GM12878 (cell line): ENCODE measurements at places on chromosomes 2 and 18. TPM values are rescaled to one million over a fixed set of nuclear protein-coding genes. Genes with fewer than 3 reads are reported as not detected.

DNA sequence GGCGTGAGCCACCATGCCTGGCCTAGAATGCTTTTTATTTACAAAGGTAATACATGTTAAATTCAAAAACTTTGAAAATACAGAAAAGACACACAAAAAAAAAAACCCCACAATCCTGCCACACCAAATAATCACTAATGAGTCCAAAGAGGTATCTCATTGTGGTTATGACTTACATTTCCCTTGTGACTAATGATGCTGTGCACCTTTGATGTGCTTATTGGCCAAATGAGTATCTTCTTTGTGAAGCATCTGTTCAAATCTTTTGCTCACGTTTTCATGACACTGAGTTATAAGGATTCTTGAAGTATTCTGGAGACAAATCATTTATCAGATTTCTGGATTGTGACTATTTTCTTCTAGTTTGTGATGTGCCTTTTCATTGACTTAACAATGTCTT, 6.4 kb upstream of the NLRC4 start:
- H3K36me3 ChIP-seq = no peaks in the 10 kb centered on the region
- no peak for DNase-seq
- H3K27ac ChIP-seq = no peak overlapping the region
- H3K4me1 ChIP-seq = no peaks in the 10 kb centered on the region

DNA sequence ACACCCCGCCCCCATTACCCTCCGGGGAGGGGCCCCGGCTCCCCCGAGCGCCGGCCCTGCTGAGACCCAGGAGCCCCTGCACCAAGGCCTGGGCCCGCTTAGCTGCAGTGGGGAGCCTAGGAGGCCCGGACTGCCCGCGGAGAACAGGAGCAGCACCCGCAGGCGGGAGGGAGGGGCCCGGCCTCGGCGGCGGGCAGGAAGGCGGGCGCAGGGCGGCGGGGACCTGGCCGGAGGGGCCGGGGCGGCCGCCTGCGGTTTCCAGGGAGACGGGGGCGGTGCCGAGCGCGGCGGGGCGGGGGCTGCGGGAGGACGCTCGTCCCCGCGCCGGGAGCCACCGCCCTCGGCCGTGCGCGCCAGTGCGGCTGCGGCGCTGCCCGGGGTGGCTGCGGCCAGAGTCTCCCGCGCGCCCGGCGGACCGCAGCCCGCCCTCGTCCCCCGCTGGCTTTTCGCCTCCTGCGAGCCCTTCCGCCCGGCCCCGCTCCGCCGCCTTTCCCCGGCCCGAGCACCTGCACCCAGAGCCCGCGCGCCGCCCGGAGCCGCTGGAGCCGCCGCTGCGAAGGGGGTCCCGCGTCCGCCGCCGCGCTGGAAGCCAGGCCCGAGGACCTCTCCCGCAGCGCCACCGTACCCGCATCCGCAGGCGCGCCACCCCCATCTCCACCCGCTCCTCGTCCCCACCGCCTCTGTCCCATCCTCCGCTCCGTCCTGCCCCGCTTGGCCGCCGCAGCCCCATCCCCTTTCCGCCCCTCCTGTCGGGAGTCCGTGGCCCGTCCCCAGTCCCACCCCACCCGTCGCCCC, 17.2 kb downstream of the GPC1 start:
- no peak for DNase-seq
- no peak overlapping the region for H3K4me3 ChIP-seq
- H3K27ac ChIP-seq = no peak overlapping the region
- H3K4me1 ChIP-seq = no peaks in the 10 kb centered on the region
- H3K36me3 ChIP-seq = no peaks in the 10 kb centered on the region

DNA sequence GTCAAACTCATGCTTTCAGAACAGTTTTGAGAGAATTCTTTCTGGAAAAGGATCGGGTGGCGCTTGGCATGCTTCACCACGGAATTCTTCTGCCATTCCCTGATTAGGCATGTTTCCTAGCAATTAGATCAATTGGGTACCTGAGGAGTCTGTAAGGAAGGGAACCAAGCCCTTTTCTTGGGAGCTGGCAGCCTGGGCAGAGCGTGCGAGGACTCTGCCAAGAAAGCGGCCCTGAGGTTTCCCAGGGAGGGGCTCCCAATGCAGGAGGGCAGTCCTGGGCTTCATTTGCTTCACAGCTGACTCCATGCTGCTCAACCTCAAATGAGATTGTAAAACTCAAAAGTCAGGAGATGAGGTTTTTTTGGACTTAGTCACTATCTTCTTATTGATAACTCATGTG, 60.3 kb downstream of the MYCN start:
- DNase-seq = no peak
- no peak overlapping the region for H3K4me3 ChIP-seq
- H3K36me3 ChIP-seq = no peaks in the 10 kb centered on the region
- H3K27me3 ChIP-seq = peaks cover 2% of the 10 kb centered on the region; the same call in 1 of the 2 replicates

GRCh38 chr18:13223311-13224143, 5.0 kb downstream of the LDLRAD4 start:
- H3K4me1 ChIP-seq = no peaks in the 10 kb centered on the region
- no peak overlapping the region for H3K27ac ChIP-seq
- H3K27me3 ChIP-seq = peaks cover 5% of the 10 kb centered on the region
- H3K36me3 ChIP-seq = no peaks in the 10 kb centered on the region
- H3K4me3 ChIP-seq = no peak overlapping the region

DNA sequence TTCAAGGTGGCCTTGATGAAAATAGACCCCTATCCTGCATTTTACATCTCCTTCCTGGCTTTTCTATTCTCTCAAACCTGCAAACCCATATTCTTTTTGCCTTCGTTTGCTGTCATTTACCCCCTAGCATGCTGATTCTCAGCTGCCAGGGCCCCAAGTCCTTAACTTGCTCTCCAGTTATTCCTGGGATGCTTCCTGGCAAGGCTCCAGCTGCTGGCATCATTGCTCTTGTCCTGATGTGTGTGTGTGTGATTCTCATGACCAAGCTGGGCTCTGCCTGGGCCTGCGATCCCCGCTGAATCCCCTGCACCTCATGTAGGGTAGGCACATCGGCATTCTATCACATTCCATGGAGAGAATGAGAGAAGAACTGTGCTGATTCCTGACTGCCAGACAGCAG, 11.9 kb downstream of the NPAS2 start:
- no peak overlapping the region for H3K27ac ChIP-seq
- DNase-seq = no peak
- no peaks in the 10 kb centered on the region for H3K36me3 ChIP-seq
- H3K27me3 ChIP-seq = peaks cover 2% of the 10 kb centered on the region
- H3K4me1 ChIP-seq = no peaks in the 10 kb centered on the region

DNA sequence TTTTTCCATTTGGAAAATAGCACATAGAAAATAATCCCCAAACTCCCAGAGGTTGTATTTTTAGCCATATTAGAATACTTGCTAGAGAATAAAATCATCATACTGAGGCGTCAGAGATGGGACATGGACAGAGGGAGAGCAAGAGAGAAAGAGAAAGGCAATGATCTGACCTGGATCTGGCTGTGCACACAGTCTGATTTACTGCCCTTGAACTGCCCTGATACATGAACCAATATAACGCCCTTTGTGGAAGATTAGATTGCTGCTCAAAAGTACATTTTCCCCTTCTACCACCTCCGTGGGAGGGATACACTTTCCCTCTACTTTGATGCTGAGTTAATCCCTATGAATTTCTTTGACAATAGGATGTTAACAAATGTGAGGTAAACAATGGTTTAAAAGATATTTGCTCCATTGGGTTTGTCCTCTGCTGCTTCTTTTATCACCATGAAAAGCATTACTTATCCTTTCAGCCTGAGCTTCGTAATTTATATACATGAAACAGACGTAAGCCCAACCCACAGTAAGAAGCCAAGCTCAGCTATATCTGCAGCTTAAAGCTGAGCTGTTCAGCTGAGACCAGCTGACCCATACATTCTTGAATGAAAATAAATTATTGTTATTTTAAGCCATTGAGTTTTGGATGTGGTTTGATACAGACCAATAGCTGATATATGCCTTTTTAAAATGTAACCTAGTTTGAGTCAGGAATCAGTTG, 1664.6 kb upstream of the CELF4 start:
- H3K27ac ChIP-seq = no peak overlapping the region
- DNase-seq = no peak
- H3K36me3 ChIP-seq = no peaks in the 10 kb centered on the region
- H3K4me1 ChIP-seq = no peaks in the 10 kb centered on the region

- H3K4me3 ChIP-seq = no peak overlapping the region
- no peak overlapping the region for H3K27ac ChIP-seq
- H3K36me3 ChIP-seq = no peaks in the 10 kb centered on the region
- H3K27me3 ChIP-seq = no peaks in the 10 kb centered on the region
- no peaks in the 10 kb centered on the region for H3K4me1 ChIP-seq
- DNase-seq = no peak
Measured at GRCh38 chr2:199144546-199144945, 313.2 kb downstream of the SATB2 start.

DNA sequence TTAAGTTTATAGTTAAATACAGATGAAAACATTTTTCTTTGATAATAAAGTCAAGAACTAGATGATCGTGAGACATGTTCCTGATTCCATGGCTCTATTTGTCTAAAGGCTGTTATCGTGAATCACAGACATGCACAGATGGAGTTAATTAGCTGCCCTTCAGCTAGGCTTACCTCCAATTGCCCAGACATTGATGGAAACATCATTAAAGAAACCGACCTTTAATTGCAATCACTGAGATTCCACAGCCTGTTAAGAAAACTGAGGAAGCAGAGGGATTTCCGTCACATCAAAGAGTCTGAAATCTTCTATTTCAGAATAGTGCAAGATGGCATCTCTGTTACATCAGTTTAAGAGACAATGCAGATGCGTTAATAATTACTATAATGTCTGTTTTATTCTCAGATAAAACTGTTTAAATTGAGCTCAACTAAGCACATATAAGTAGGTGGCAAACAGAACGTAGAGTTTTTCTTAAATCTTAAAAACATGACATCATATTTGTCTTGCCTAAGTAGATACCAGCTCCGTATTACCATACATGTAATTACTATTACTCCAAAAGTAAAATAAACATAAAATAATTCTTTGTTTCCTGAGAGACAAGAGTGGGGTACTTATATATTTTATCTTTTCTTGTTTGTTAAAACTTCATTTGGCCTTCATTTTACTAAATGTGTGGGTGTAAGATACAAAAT, 23.9 kb upstream of the CRACDL start:
- H3K4me3 ChIP-seq = no peak overlapping the region
- no peak overlapping the region for H3K27ac ChIP-seq

DNA sequence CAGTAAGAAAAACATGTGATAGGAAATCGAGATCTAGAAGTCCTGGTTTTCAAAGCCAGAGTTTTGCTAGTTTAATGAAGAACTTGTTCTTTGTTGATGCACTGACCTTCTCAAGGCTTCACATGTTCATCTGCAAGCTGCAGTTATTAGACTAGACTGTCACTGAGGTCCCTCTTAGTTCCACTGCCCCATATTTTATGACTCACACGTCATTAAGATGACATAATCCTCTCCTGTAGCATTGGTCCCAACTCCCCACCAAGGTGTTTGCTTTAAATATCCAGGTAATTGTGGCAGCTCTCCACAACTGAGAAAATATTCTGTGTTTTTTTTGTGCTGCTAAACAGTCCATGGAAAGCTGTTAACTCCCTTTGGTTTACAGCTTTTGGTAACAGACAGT, 149.7 kb downstream of the MREG start:
- H3K4me1 ChIP-seq = no peaks in the 10 kb centered on the region
- H3K4me3 ChIP-seq = no peak overlapping the region
- no peak overlapping the region for H3K27ac ChIP-seq

DNA sequence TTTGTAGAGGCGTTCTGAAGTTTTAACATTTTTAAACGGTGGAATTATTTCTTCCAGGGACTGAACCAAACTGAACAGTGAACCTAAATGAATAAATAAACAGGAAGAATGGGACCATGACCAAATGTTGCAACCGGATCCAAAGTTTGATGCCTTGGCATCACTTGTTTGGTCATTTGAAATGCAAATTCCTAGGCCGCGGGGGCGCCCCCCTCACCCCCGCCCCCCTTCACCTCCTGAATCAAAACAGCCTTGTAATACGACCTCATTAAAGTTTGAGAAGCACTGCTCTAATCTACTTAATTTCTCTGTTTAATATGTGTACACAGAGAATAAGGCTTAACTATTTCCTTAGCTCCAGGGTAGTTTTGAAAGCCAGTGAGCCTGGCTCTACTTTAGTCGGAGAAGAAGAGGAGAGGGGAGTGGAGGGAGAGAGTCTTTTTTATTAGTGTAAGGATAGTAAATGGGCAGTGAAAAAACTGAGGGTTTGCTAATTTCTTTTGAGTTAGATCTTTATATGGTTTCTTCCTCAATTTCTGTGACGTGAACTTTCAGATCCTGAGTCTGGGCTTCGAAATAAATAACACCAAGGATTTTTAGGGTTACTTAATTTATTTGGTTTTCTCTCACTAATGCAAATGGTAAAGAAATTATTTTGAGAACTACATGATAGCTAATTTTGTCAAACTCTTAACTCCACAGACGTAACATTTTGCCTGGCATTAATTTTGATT, 5.7 kb downstream of the C2orf80 start:
- H3K27ac ChIP-seq = no peak overlapping the region
- H3K36me3 ChIP-seq = no peaks in the 10 kb centered on the region
- no peaks in the 10 kb centered on the region for H3K4me1 ChIP-seq
- no peak overlapping the region for H3K4me3 ChIP-seq
- peaks cover 6% of the 10 kb centered on the region; the same call in 1 of the 2 replicates for H3K27me3 ChIP-seq
- DNase-seq = no peak

- H3K4me3 ChIP-seq = no peak overlapping the region
- no peak for DNase-seq
- H3K36me3 ChIP-seq = no peaks in the 10 kb centered on the region
- H3K4me1 ChIP-seq = peaks cover 11% of the 10 kb centered on the region
- no peak overlapping the region for H3K27ac ChIP-seq
- H3K27me3 ChIP-seq = no peaks in the 10 kb centered on the region
Measured at GRCh38 chr2:28355521-28356094, 37.0 kb upstream of the FOSL2 start.

- no peaks in the 10 kb centered on the region for H3K36me3 ChIP-seq
- H3K4me1 ChIP-seq = no peaks in the 10 kb centered on the region; the same call in 1 of the 2 replicates
- H3K27me3 ChIP-seq = no peaks in the 10 kb centered on the region
- H3K4me3 ChIP-seq = no peak overlapping the region
Measured at GRCh38 chr2:176471949-176472348, 202.7 kb downstream of the MTX2 start.

DNA sequence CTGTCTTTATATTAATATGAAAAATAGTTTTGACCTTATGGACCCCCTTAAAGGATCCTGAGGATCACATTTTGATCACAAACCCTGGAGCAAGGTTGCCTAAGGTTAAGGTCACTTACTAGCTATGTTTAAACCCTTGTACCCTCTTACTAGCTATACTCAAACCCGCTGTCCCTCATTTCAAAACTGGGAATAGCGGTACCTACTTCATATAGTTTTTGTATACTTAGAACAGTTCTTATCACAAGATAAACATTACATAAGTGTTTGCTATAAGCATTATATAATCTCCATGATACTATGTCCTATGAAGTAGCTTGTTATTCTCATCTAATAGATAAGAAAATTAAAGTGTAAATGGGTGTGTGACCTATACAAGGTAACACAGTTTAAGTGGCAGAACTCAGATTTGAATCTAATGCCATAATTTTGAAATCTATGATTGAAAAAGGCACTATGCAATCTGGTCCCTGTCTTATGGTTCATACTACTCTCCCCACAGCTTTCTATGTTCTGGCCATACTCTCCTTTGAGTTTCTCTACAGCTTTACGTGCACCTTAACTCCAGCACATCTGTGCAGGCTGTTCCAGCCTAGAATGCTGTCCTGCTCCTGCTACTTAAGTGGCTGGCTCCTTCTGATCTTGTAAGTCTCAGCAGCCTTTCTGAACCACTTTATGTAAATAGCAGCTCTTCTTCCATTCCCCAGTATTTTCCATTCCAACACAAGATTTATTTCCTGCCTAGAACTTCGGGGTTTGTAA, 30.4 kb downstream of the HYCC2 start:
- no peak overlapping the region for H3K27ac ChIP-seq
- H3K4me3 ChIP-seq = no peak overlapping the region
- DNase-seq = no peak
- no peaks in the 10 kb centered on the region for H3K27me3 ChIP-seq
- H3K36me3 ChIP-seq = no peaks in the 10 kb centered on the region

The PARD3B gene
- total RNA-seq = 0.16 and 0.54 TPM in 2 replicates

The DNMT3A gene
- total RNA-seq = 47.8 and 51.6 TPM in 2 replicates

The RAB3GAP1 gene
- 24.9 and 25.2 TPM in 2 replicates for total RNA-seq

The MC4R gene
- not detected in 2 replicates for total RNA-seq
